ENCODE measurements at places on chromosomes 1 and 21.

- no peak for DNase-seq
Measured at GRCh38 chr1:213526306-213526705, 461.5 kb upstream of the PROX1 start.

GRCh38 chr1:154148807-154149206, 6.1 kb downstream of the NUP210L start:
- no peak for DNase-seq

- no peak for DNase-seq
Measured at GRCh38 chr1:225880222-225880588, 2.0 kb downstream of the TMEM63A start.

- DNase-seq = no peak
Measured at GRCh38 chr1:80211691-80212380, 1205.3 kb upstream of the ADGRL4 start.

GRCh38 chr1:172276120-172276818, 144.2 kb upstream of the C1orf105 start:
- DNase-seq = no peak

DNA sequence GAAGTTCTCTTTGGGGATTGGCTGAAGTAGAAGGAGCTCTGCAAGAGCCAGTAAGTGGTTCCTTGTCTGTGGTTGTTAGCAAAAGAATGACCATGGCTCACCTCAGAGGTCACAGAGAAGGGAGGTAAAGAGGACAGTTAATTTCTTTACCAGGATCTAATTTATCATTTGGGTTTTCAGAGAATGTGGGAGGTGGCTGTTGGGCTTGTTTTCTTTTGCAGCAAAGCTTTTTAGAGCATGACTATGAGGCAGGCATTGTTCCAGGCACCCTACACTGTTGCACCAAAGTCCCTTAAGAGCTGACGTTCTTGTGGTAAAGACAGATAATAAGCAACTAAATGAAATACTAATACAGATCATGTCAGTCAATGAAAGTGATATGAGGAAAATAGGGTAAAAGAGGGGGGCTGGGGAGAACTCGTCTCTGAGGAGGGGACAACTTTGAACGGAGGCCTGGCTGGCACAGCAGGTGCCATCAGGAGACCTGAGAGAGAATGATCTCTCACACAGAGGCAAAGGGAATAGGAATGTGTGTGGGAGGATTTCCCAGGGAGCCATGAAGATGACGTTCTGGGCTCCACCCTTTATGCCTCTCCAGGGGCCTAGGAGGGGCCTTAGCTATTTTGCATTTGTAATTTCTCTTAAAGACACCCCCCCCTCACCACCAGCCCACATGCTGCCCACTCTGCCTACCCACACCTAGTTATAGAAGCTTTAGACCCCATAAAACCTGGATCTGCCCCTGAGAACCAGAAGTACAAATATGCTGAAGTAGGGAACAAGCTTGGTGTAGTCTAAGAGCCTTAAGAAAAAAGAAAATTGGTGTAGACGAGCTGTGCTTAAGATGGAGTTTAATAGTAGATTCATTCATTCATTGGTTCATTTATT, 177.5 kb downstream of the ROR1 start:
- DNase-seq = no peak

DNA sequence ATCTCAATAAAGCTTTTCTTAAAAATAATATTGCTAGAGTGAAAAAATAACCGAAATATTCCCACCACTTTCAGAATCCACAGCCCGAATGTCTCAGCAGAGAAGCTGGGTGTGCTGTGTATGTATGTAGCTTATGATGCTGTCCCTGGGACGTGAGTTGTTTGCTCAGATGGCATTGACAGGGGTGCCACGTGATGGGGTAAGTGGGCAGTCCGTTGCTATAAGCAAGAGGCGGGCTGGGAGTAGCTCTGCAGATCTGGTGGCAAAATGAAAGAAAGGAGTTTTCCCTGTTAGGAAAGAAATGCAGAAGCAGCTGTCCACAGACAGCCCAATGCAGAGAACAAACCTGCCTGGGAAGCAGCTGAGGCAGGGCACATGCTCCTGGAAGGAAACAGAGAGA, 3.8 kb upstream of the FAM20B start:
- no peak for DNase-seq

- no peak for DNase-seq
Measured at GRCh38 chr1:24806588-24806987, 61.3 kb downstream of the CLIC4 start.

GRCh38 chr1:1171546-1172340, 1.9 kb upstream of the TTLL10 start:
- no peak for DNase-seq

GRCh38 chr1:53561503-53562105, 102.4 kb downstream of the DMRTB1 start:
- DNase-seq = no peak

DNA sequence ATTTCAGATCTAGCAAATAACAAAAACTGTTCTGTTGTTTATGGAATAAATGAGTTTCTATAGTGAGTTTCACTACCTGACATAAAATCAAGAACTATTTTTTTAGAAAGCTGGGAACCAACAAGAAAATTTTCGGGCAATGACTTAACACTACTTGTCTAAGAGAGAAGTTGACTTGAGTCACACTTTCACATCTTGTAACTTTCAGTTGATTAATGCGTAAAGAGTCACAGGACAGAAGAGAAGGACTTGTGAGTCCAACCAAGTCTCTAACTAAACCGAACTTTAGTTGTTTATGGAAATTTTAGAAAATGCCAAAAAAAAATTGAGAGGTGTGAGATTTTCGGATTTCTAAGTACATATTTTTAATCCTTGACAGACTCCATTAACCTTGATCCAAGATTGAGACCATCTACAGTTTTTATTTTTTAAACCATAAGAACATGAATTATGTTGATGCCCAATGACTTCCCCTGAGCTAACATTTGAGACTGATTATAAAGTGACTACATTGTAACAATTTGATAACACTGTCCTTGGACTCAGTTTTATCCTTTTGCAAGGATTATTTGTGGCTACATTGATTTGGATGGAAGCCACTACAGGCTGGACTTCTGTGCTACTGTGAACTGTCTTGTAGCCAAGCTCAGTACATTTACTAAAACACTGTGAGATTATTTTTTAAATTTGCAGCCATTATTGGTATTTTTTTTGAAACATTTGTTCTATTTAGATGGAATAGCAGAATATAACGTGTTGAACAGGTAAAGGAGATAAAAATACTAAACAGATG, 284.0 kb downstream of the PTPRC start:
- no peak for DNase-seq

- peak; percentile 92 for DNase-seq
Measured at GRCh38 chr1:21607549-21608529, 61.3 kb downstream of the RAP1GAP start.

DNA sequence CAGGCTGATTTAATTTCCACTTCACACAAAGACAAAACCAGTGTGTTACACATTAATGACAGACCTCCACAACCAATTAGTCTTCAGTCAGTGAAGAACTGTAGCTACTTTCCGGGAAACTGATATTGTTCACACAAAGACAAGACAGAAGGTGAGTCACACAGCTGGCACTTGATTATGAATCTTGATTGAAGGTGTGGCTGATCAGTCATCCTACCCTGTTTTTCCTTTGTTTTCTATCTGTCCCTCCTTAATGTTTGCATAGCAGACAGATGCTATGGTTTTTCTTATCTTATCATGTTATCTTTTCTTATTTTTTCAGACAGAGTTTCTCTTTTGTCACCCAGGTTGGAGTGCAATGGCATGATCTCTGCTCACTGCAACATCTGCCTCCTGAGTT, 185.1 kb upstream of the GREM2 start:
- no peak for DNase-seq

GRCh38 chr1:27513958-27514357, 24.0 kb upstream of the WASF2 start:
- DNase-seq = no peak

DNA sequence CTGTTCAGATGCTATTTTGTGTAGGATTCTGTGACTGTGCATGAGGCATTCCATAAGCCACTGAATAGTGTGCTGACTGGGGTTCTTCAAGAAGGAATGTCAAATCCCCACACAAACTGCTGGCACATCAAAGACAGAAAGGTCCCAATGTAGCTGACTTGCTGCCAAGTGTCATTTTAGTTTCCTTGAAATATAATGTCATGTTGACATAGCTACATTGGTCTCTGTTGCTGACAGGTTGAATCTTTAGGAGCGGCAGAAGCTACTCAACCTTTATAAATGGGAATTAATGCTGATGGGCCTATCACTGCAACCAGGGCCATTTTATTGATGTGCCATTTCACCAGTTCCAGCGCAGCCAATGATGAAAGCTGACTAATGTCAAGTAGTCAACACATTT, 1110.7 kb upstream of the B3GALT2 start:
- no peak for DNase-seq

GRCh38 chr1:10975567-10976326, 36.7 kb upstream of the TARDBP start:
- peak; percentile 33 for DNase-seq

GRCh38 chr1:66326867-66327266, 207.1 kb upstream of the SGIP1 start:
- no peak for DNase-seq

DNA sequence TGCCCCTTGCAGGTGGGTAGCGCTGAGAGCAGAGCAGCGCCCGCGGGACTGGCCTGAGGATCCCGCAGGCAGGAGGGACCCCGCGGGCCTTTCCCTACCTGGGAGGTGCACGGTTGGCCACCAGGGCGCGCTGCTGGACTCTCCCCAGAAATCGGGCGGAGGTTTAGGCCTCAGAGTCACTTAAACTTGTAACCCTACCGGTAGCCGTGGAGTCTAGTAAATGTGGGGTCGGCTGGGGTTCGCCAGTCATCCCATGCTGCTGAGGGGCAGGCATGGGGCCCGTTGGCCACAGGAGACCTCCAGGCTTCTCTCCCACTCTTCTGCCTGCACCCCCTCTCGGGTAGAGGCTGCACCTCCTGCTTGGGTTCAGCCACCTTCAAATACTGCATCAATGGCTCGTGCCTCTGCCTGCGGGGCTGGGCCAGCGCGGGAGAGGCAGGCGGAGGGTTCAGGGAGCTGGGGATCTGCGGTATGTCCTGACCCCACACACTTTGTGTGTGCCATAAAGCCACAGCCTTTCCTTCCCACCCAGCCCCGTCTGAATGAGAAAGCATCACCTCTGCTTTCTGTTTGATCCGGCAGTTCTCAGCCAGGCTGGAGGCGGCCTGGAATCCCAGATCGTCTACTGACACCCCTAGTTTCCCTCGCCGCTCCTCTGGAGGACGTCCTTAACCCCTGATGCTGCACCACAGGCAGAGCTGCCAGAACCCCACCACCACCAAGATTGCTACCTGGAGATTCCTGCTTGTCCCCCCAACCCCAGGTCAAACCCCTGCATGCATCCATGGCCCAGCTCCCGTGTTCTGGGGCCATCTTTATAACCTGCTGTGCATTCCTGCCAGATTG, 12.3 kb upstream of the GSTM4 start:
- peak; percentile 91 for DNase-seq

DNA sequence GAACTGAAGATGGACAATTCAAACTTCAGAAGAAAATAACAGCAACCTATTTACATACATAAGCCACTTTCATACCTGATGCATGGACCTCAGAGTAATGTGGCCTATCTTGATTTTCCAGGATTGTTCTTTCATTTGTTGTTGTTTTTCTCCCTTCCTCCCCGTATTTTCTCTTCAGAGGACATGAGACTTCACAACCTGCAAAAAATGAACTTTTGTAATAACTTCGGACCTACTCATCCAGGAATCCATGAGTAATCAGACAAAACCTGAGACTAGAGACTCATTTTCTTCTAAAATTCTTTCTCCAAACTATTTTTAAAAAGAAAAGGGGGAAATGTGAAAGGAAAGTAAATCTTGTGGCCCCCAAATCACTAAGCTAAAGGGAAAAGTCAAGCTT, 17.6 kb upstream of the PLA2G5 start:
- no peak for DNase-seq

GRCh38 chr1:52140633-52141512, 1.0 kb upstream of the ZFYVE9 start:
- no peak for DNase-seq

GRCh38 chr1:179228783-179229213, 679 bp downstream of the ABL2 start:
- DNase-seq = peak; percentile 80

GRCh38 chr21:36913247-36914169, 53.0 kb downstream of the HLCS start:
- no peak for DNase-seq

GRCh38 chr1:214234635-214235025, 46.3 kb upstream of the SMYD2 start:
- no peak for DNase-seq

DNA sequence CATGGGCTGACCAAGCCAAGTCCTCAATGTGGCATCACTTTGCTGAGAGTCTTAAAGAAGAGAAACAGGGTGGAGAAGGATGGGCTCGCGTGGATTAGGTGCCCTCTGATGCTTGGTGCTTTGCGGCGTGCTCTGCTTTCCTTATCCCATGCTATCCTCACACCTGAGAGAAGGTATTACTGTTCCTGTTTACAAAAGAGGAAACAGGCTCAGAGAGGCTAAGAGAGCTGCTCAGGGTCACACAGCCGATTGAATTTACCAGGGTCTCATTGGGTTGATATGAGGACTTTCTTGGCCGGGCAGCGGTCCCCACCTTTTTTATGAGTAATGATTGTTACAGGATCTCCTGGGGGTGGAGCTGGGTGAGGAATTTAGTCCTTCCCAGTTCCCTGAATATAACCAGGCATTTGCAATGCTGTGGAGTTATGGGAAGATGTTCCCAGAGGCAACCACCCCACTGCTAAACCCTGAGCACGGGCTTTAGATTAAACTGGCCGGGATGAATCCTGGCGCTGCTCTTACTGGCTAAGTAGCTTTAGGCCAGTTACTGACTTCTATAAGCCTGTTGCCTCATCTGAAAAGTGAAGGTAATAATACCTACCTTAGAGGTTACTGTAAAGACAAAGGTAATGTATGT, 4.5 kb downstream of the ASCL5 start:
- no peak for DNase-seq

DNA sequence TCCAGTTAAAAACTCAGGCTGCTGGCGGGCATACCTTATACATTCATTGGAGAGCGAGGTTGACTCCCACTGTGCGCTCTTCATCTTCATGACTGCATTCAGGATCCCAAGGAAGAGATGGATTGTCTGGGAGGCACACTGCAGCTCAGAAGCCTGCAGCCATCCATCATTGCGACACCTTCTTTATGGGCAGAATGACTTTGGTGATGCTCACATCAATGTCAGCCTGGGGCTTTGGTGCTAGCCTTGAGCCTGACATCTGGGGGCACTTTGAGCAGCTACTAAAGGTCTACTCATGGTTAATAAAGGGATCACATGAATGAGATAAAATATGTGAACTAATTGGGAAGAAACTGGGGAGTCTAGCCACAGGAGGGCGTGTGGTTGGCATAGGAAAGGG, 229.3 kb downstream of the PRDM2 start:
- DNase-seq = no peak

DNA sequence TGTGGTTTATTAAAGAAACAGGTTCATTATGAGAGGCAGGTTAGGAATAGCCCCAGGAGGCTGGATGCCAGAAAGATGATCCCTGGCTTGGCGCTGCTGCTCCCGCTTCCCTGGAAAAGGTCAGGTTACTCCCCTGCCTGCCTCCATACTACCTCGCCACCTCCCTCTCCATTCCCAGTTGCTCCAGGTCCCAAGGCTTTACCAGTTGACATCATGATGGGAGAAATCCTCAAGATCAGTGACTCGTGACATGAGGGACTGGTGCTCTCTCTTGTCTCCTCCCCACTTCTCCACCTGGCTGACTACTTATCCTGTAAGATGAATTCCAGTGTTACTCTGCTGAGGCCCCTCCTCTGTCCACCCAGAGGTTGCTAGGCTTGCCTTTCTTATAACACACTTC, 19.7 kb downstream of the VASH2 start:
- peak; percentile 89 for DNase-seq

Measured in kidney (tissue), 22 donors.